Prostate gland (tissue), 2 donors: ENCODE measurements at places on chromosomes 7 and 10. TPM values are rescaled to one million over a fixed set of nuclear protein-coding genes. Genes with fewer than 3 reads are reported as not detected.

FOXK1 gene
- total RNA-seq = 17.3 TPM

GRCh38 chr7:120703585-120704240, 154.2 kb downstream of the TSPAN12 start:
- no peaks in the 10 kb centered on the region for H3K36me3 ChIP-seq
- H3K27me3 ChIP-seq = no peaks in the 10 kb centered on the region
- no peaks in the 10 kb centered on the region for H3K4me1 ChIP-seq
- no peak for DNase-seq
- no peak overlapping the region for H3K4me3 ChIP-seq

- no peak for DNase-seq
- no peak overlapping the region for H3K27ac ChIP-seq
- H3K4me3 ChIP-seq = no peak overlapping the region
- no peaks in the 10 kb centered on the region for H3K4me1 ChIP-seq
Measured at GRCh38 chr7:38462819-38463218, 168.4 kb downstream of the AMPH start.

- H3K4me1 ChIP-seq = peaks cover 3% of the 10 kb centered on the region
- no peak for DNase-seq
- no peaks in the 10 kb centered on the region for H3K27me3 ChIP-seq
- H3K36me3 ChIP-seq = peaks cover 5% of the 10 kb centered on the region
- no peak overlapping the region for H3K27ac ChIP-seq
Measured at GRCh38 chr10:6230315-6230714, 27.6 kb downstream of the PFKFB3 start.

GRCh38 chr7:129828989-129829736, 123.6 kb downstream of the UBE2H start:
- H3K36me3 ChIP-seq = no peaks in the 10 kb centered on the region
- H3K4me3 ChIP-seq = no peak overlapping the region
- no peak overlapping the region for H3K27ac ChIP-seq
- H3K4me1 ChIP-seq = peaks cover 7% of the 10 kb centered on the region
- H3K27me3 ChIP-seq = no peaks in the 10 kb centered on the region

DNA sequence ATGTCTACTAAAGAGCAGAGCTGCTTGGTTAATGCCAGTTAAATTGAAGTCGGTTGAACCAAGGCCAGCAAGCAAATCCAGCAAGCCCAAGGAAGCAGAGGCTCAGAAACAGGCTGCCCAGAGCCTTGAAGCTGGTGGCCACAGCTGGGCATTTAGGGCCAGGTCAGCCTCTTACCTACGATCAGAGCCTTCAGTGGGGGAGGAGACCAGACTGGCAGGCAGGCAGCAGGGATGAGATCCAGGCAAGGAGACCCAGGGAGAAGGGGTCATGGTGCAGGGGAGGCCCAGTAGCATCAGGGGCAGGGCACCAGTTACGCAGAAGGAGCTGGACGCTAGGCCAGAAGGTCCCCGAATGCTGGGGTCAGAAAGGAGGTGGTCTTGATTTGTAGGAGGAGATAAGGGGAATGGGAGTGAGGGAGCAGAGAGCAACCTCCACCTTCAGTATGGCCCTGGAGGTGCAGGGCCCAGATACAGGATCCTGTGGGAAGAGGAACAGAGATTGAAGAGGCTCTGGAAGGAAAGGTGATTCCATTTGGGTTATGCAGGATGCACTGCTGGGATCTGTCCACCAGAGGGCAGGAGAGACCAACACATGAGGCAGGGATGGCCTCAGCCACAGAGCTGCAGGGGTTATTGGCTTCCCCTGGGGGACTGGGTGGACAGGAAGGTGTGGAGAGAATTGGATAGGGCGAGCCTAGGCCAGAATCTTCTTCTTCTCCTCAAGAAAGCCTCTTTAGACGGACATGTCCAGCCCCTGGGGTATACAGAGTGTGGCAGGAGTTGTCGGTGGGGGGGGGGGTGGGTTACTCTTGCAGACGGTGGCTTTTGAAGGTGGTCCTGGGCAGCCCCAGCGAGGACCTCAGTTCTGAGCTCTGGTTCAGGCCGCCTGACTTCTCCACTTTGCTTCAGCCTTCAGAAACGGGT, 132.6 kb upstream of the PODXL start:
- H3K4me1 ChIP-seq = no peaks in the 10 kb centered on the region
- no peaks in the 10 kb centered on the region for H3K36me3 ChIP-seq
- DNase-seq = peak; percentile 35
- H3K4me3 ChIP-seq = no peak overlapping the region
- H3K27me3 ChIP-seq = no peaks in the 10 kb centered on the region
